ENCODE measurements at places on chromosomes 11 and 22.

GRCh38 chr22:26667140-26667539 is 9.8 kb downstream of the MIAT start:
- no peak for DNase-seq

DNA sequence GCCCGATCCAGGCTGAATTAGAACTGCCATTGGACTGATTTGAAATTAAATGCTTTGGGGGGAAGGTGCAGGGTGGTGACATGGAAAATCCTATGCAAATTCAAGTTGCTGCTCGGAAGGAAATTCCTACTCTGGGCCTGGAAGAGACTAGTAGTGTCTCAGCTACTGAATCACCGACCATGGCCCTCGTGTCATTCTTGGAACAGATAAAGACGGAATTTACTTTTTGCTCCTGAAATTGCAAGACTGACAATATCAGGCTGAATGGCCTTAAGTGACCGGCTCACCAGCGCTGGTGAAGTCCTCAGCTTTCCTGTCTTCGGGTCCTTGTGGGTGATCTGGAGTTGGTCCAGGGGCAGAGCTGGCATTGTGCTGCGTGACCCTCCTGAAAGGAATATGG is 6.1 kb downstream of the ASCC2 start:
- DNase-seq, result peak; percentile 62

DNA sequence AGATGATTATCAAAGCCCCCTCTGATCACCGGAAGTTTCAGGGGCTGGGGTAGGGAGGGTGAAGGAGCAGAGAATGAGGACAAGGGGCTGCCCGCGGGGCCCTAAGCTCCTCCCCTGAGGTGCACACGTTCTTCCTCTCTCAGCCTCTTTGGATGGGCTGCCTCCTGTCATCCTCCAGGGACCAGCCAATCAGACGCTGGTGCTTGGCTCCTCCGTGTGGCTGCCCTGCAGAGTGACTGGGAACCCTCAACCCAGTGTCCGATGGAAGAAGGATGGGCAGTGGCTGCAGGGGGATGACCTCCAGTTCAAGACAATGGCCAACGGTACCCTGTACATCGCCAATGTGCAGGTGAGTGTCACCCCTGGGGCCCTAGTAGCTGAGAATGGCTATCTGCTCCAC is 7.5 kb downstream of the ROBO3 start:
- no peak for DNase-seq

GRCh38 chr22:28911777-28912669 is 28.7 kb downstream of the ZNRF3 start:
- peak; percentile 58 for DNase-seq

DNA sequence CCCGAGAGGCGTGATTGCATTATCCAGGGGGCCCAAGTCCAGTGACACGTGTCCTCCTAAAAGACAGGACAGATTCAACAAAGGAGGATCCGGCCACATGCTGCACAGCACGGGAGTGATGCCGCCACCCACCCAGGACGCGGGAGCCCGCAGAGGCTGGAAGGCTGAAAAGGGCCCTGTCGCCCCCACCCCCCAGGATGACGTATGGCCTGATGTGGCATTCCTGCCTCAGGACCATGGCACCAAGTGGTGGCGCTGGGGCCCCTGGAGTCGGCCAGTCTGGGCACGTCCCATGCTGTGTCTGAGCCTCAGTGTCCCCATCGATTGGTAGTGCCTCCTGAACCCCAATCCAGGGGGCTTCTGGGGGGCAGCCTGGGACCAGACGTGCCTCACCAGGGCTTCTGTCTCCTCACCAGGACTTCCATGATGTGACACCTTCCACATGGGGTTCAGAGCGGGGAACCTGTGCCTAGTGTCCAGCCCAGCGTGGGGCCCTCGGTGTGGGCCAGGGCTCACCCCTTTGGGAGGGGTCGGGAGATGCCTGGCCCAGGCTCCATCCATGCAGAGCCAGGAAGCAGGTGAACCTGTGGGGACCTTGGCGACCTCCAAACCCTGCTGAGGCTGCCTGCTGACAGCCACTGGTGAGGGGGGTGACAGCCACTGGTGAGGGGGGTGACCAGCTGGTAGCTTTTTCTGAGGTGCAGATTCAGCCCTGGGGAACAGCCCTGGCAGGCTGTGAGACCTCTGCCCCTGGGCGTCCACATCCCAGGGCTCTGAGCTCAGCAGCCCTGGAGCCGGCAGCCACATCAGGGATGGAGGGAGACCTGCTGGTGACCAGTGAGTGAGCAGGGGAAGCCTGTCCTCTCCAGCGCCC is 75.3 kb downstream of the KCNQ1 start:
- no peak for DNase-seq

GRCh38 chr11:106785913-106786650 is 232.2 kb downstream of the GUCY1A2 start:
- no peak for DNase-seq

- peak; percentile 71 for DNase-seq
Observed at GRCh38 chr11:111960916-111961315, 23.8 kb downstream of the DIXDC1 start.

DNA sequence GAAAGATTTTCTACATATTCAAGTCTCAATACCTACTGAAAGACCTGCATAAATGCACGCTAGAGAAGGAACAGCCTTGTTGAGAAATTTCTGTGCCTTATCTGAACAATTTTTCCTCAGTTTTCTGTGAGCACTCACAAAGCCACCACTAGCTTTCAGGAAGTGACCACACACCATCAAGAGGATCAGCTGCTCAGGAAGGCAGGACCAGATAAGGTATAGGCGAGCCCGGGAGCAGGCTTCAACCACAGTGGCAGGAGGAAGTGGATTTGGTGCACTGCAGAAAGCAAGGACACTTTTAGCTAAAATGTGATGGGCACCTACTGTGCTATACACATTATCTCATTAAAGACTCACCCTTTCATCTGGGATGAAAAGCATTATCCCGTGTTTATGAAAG is 220.8 kb downstream of the RAB38 start:
- DNase-seq, result no peak

DNA sequence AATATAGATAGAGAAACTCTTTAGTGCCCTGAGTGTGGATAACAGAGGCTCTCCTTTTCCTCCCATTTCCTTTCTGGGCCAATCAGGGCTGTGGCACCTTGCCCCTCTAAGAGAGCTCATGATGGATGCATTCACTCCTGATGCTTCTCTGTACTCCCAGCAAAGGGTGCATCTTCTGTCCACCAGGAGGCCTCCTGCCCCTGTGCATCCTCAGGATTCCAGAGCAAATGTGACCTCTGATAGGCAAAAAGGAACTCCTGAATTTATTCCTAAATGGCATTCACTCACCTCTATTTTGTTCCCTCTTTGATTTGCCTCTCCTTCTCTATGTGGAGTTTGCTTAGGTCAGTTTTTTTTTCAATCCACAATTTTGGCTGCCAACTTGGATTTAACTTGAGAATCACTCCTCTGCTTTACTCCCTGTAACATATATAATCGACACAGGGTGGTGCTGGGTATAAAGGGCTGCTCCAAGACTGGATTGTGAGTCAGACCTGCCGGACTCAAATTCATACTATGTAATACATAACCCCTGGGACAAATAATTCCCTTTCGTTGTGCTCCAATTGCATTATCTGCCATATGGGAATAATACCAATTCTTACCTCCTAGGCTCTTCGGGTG is 1.1 kb upstream of the MRGPRX4 start:
- DNase-seq, result no peak

DNA sequence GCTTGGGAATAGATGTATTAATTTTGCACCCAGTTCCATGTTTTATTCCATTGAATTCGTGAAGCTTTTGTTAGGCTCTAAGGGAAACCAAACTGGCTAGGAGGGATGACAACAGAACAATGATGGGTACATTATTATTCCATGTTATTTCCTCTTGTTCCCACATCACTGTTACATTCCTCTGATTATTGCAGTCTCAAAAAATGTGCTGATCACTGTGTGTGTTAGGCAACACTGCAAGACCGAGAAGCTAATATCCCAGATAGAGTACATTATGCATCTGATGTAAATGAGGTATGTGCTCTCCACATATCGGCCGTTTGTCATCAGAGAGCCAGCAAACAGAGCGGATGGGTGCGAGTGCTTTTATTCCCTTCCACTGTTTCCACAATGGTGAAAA is 327.9 kb downstream of the SOX6 start:
- peak; percentile 65 for DNase-seq

GRCh38 chr11:74072721-74073120 is 63.8 kb upstream of the UCP3 start:
- no peak for DNase-seq

DNA sequence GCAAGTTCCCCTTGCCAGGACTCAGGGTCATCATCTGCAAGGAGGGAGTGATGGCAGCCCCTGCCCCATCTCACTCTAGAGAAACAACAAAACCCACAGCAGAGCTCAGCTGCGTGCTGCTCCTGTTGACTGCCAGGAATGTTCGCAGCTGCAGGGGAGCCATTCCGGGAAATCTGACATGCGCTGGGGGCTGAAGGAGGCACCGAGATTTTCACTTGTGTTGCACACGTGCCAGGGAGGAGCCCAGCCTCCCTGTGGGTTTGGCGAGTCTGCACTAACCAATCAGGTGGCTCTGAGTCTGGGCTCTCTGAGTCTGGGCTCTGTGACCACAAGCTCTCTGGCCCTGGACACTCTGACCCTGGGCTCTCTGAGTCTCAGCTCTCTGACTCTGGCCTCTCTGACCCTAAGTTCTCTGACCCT is 10.5 kb downstream of the FGF3 start:
- peak; percentile 23 for DNase-seq

DNA sequence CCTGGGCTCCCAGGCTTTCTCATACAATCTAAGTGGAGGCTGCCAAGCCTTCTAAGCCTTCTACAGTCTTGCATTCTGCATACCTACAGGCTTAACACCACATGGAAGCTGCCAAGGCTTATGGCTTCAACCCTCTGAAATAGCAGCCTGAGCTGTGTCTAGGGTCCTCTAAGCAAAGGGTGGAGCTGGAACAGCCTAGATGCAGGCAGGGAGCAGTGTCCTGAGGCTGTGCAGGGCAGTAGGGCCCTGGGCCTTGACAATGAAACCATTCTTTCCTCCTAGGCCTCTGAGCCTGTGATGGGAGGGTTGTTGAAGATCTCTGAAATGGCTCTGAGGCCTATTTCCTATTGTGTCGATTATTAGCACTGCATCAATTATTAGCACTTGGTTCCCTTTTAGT is 150.9 kb upstream of the GRK3 start:
- DNase-seq, result no peak

GRCh38 chr11:111540114-111540936 is at the start of gene LAYN:
Gene LAYN (plus strand): TSS chr11:111540720. CDS start chr11:111540844, 124 bp downstream.
- DNase-seq, result peak; percentile 94

GRCh38 chr22:45615364-45615763 is 56.3 kb upstream of the ATXN10 start:
- no peak for DNase-seq

Data from trophoblast cell (in vitro differentiated cells and primary cell).